ENCODE measurements at places on chromosomes 7 and 10. TPM values are rescaled to one million over a fixed set of nuclear protein-coding genes. Genes with fewer than 3 reads are reported as not detected.

PPP2R2D gene
- 44.9 TPM for polyA plus RNA-seq

PRKCQ gene
- 14.0 TPM for polyA plus RNA-seq

DNA sequence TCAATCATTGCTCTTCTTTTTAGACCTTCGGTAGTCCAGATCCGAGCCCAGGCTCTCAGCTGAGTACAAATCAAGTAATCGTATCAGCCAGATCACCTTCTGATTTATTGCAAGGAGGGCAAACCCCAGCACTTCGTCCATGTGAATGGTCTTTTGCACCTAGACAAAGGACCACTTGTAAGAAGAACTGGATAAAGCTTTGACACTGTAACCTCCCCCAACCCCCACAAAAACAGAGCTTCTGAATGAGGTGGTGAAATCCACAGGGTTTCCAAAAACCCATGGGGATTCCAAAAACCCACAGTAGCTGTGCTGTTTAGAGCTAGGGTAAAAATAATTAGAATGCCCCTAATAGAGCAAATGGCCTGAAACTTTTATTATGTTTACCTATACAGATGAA, 148.8 kb upstream of the ODAD2 start:
- no peak for DNase-seq

DNA sequence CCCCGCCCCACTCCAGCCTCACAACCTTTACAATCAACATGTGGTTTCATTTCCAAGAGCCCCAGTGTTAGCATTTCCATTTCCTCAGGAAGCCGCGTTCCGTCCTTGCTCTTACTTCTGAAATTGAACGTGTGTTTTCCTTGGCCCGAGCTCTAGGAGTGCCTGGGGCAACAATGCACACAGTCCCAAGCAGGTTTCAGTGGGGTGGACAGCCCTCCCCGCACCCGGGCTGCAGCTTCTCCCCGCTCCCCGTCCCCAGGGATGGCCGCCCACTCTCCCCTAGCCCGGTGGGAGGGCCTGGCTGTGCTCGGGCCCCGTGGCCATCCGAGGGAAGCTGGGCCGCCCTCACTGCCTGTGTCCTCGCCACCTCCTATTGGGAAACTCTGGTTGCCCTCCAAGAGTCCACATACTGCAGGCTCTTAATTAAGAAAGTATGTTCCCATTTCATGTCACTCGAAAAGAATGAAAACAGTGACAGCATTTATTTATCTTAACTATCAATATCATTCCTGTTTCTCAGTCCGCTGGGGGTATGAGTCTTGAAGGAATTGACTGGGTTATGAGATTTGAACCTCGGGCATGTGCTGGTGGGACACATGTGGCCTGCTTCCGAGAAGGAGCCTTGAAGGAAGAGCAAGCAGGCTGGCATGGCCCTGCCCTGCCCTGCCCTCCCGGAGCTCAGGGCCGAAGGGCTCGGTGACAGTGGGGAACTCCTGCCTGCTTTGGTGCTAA, 163.8 kb downstream of the GRK5 start:
- no peak for DNase-seq

LAMB4 gene
- polyA plus RNA-seq = 4.0 TPM

ANXA8L1 gene
- polyA plus RNA-seq = not detected

TRIM73 gene
- 2.2 TPM for polyA plus RNA-seq

GPR85 gene
- 0.99 TPM for polyA plus RNA-seq

DNA sequence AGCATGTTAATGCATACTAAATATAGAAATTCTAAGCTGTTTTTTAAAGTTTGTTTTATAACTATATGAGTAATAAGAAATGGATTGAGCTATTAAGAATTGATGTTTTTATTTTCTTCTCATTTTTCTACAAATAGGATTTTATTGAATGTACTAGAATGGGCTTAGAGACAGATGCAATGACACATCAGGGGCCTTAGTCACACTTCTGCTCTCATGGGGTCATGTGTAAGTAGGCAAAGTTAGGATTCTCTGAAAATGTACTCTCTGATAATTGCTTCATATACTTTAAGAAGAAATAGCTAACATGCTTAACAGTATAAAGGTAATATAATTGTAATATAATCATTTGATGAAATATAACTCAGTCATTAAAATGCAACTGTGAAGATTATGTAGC, 154.6 kb downstream of the ZNF438 start:
- DNase-seq = no peak

NKX2-3 gene
- not detected for polyA plus RNA-seq

DNA sequence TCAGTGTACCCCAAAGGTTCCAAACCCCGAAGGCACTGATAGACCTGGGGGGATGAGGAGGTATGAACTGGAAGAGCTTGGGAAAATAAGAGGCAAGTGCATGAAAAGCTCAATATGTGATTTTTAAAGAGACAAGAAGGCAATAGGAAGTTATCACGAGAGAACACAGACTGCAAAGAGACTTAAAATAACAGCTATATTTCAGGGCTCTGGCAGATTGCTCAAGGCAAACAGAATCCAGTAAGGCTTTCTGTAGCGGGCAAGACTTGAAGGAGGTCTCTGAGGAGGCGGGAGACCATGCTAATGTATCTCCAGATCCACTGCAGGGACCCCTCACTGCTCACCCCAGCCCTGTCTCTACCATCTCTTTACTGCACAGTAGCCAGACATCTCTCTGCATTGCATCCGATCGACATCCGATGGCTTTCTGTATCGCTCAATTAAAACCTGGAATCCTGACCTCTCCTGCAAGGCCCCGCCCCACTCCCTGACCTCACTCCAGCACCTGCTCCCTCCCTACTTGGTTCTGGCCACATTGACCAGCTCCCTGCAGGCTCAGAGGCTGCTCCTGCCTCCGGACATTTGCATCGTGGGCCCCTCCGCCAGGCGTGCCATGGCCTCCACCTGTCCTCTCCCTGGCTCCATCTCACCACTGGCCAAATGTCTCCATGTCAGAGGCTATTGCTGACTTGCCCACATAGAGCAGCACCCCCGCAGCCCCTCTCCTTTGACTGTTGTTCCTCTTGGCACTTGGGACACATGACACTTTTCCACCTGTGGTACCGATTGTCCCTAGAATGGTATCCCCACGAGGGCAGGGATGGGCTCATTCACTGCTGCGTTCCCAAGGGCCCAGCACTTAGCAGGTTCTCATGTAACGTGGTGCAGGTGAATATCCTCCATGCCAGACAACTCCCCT, 118.0 kb downstream of the PRKAG2 start:
- DNase-seq = no peak

DNA sequence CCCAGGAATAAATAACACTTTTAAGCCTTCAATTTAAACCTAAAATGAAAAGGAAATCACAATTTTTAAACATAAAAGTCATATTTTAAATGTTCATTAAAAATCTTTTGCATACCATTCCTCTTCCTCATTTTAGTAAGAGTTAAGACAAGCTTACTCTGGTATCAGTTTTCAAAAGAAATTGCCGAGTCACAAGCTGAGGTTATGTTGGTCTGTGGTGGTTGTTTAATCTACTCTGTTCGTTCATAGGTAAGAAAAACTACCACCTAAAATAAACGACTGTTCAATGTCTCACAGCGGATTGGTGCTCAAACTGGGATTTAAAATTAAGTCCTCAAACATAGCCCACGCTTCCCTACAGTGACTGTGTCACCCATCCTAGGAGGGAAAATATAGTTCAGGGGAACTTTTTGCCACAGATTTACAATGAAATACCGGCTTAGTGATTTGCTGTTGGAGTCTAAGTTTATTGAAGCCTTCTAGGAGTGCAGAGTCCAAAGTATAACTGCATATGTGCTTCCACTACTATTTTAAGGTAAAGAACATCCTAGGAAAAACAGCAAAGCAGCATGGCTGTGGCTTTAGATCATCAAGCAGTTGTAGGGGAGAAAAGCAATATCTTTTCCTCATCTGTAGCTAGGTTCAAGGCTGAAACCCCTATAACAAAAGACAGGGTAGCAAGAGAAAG, 61.1 kb downstream of the GNAT3 start:
- DNase-seq = no peak

DNA sequence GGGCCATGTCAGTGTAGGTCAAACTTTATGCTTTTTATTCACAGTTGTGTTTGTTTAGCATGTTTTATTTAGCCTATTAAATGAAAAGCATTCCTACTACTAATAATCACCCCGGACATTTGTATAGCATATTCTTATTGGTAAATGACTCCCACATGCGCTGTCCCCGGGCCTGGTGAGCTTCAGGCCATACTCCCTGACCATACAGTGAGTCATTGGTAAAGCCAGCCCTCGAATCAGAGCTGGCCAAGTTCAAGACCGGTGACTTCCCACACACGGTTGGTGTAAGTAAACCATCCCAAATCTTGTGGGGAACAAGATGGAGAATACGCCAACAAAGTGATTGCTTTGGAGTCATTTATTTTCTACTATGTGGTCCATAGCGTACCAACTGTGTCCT, 238.7 kb upstream of the TCF7L2 start:
- DNase-seq = no peak

TWNK gene
- 15.3 TPM for polyA plus RNA-seq

- no peak for DNase-seq
Measured at GRCh38 chr10:16648366-16648765, 126.7 kb upstream of the C1QL3 start.

DNA sequence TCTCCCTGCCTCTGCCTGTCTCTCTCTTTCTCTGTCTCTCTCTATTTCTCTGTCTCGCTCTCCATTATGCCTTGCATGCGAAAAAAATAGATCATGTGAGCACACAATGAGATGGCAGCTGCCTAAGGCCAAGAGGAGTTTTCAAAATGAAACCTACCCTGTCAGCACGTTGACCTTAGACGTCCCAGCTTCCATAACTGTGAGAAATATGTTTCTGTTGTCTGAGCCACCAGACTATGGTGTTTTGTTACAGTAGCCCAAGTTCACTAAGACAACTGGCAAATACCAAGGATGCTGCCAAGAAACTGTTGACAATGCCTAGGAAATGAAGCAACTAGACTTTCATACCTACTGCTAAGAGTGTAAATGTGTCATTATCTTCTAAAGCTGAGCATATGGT, 70.6 kb upstream of the PLXDC2 start:
- no peak for DNase-seq

DNA sequence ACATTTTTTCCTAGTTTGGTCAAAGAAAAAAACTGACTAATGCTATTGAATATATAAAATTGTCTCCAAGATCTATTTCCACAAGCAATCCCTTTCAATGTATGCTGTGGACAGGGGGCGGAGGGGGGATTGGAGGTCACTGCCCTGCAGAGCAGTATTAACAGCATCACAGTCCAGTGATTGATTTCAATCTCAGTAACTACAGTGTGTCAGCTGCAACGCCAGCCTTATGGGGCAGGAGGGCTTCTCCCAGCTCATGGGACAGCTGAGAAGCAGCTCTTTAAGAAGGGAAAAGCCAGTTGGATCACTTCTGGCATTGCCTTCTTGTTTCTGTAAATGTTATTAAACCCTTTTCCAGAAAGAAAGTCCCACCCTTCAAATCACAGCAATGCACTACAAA, 65.0 kb downstream of the RAPGEF5 start:
- DNase-seq = no peak

GRCh38 chr10:79333513-79333912, 13.8 kb upstream of the PPIF start:
- no peak for DNase-seq

GRCh38 chr7:144818511-144818910, 17.3 kb downstream of the TPK1 start:
- DNase-seq = no peak

GRCh38 chr10:122060250-122060649, 71.3 kb downstream of the TACC2 start:
- no peak for DNase-seq

SYCE1 gene
- polyA plus RNA-seq = 0.14 TPM

ZNF800 gene
- polyA plus RNA-seq = 20.3 TPM

HDAC9 gene
- polyA plus RNA-seq = 10.7 TPM

DNA sequence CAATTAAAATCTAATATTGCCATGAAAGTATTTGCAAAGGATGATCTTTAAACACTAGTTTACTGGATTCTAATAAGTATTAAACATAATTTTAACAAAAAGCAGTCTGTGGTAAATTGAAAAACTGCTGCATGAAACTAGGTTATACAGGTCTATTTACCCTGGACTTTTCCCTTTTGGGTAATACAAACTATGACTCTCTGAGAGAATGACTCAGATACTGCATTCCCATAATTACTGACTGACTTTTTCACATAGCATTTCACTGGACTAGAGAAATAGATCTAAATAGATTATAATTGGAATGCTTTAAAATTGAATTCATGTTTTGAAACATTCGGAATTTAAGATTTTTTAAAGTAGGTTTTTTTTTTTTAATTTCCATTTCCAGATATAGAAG, 395.7 kb downstream of the THSD7A start:
- no peak for DNase-seq

- no peak for DNase-seq
Measured at GRCh38 chr7:42350801-42351200, 113.8 kb upstream of the GLI3 start.

SBDS gene
- 96.0 TPM for polyA plus RNA-seq

MPP7 gene
- 8.6 TPM for polyA plus RNA-seq

- no peak for DNase-seq
Measured at GRCh38 chr7:34075523-34076370, 170.4 kb downstream of the BMPER start.
